Activated CD8-positive, alpha-beta T cell treated with anti-CD3 and anti-CD28 coated beads for 36 hours (primary cell): ENCODE measurements at places on chromosomes 6 and 20. TPM values are rescaled to one million over a fixed set of nuclear protein-coding genes. Genes with fewer than 3 reads are reported as not detected.

Gene ELOVL4
- 1.7 TPM for total RNA-seq

Gene OR12D3
- not detected for total RNA-seq

Gene DEFB125
- total RNA-seq, result not detected

Gene WFDC12
- not detected for total RNA-seq

Gene UNC5CL
- 2.6 TPM for total RNA-seq

Gene CST4
- not detected for total RNA-seq

Gene HMGCLL1
- not detected for total RNA-seq

- DNase-seq, result no peak
Observed at GRCh38 chr6:111631018-111631417, 25.3 kb upstream of the TRAF3IP2 start.

DNA sequence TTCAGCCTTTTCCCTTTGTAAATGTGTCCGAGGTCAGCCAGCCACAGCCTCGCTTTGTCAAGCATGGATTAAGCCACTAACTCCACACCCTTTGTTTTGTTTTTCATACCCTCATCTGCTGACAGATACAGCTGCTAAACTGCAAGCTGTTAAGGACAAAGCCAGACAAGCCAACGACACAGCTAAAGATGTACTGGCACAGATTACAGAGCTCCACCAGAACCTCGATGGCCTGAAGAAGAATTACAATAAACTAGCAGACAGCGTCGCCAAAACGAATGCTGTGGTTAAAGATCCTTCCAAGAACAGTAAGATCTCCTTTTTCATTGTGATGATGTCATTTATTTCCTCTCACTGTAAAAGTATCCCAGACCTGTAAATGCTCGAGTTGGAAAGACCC is 269.3 kb downstream of the ARHGAP18 start:
- DNase-seq, result no peak

DNA sequence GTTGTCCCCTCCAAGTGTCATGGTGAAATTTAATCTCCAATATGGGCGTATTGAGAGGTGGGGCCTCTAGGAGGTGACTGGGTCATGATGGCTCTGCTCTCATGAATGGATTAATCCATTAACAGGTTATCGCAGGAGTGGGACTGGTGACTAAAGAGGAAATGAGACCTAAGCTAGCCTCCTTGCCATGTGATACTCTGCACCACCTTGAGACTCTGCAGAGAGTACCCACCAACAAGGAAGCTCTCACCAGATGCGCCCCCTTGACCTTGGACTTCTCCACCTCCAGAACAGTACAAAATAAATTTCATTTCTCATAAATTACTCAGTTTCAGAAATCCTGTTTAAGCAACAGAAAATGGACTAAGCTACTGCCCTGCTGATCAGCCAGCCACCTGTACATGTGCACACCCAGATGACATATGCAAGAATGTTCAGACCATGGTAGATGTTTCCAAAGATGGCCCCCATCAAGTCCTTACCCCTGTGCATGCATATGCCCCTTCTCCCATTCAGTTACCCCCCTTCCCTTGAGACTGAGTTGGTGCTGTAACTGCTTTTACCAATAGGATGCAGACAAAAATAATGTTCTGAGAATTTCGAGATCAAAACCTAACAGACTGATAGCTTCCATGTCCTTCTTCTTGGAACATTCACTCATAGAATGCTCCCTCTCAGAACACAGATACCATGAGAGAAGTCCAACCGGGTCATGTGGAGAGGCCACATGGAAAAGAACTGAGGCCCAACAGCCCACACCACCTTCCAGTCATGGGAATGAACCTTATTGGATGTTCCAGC is 28.4 kb downstream of the MAP3K5 start:
- no peak for DNase-seq

- DNase-seq, result peak; percentile 68
Observed at GRCh38 chr6:111533087-111533784, 50.2 kb upstream of the REV3L start.
